ENCODE measurements at places on chromosomes 2 and 18.

- peak; percentile 76 for DNase-seq
These were observed 72.2 kb upstream of the TMEM87B start for GRCh38 chr2:111982822-111983221.

DNA sequence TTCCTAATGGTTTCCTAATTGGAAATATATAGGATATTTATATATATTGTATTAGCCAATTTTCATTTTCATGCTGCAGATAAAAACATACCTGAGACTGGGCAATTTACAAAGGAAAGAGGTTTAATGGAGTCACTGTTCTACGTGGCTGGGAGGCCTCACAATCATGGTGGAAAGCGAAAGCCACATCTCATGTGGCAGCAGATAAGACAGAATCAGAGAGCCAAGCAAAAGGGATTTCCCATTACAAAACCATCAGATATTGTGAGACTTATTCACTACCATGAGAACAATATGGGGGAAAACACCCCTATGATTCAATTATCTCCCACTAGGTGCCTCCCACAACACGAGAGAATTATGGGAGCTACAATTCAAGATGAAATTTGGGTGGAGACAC is 242.5 kb upstream of the NETO1 start:
- no peak for DNase-seq

DNA sequence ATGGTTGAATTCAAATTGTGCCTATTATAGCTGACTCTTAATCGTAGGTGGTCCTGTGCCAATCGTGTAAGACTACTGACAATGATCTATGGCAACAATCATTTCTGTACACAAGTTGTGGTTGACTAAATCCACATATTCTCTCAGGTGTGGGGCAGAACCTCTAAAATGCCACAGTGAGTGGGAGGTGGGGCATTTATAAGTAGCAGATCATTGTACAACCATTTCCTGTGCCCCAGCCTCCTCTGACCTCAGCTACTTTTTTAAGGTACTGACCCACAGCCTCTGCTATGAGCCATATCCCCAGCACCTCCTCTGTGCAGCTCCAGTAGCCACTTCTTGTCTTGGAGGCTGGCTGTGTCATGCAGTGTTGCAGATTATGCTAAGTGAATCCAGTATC is 48.6 kb upstream of the RAPH1 start:
- DNase-seq: peak; percentile 84

DNA sequence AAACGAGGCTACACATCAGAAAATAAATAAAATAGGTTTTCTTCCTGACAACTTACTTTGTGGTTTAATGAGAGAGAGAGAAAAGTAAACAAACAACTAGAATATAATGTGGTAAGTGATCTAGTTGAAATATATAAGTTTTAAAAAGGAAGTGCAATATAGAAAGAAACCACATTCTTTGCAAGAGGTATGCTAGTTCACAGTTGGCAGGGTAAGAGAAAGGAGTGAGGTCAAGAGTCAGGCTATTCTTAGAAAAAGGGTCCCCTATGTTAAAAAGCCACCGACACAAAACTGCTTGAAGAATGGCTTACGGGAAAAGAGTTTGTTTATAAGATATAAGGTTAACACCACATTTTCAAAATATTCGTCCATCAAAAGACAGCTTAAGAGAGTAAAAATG is 462.1 kb downstream of the ERBB4 start:
- no peak for DNase-seq
